HTR-8/SVneo (cell line): ENCODE measurements at places on chromosomes 2 and 18.
A peak's percentile ranks its signal among the peaks of the same experiment; 100 is the strongest.

DNA sequence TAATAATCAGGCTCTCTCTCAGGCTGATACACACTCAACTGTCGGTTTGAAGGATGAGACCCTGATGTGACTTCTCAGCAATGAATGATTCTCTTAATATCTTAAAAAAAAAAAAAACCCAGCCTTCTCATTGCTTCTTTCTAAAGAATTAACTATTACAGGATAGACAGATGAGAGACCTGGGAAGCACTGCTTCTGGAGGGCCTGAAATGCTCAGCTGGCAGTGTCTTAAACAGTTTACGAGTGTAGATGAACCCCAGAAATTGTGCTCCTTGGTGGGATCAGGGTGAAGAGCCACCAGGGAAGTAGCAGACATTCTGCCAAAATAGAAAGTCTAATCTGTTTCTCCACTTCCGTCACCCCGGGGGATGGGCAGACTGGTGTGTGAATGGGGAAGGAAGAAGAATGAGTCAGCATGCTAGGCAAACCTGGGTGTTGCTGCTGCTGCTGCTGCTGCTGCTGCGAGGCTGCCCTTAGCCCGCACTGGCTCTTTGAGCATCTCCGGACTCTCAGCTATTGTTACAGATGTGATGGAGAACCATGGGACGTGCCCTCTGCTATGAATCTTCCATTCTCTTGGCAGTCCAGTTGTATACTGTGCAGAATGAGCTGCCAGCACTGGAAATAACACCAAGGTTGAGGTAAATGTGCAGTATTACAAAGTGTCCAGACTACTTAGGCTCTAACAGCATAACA lies 158.4 kb downstream of the SETBP1 start:
- no peak for DNase-seq

- no peak for DNase-seq
Observed at GRCh38 chr2:40097691-40098385, 318.8 kb upstream of the THUMPD2 start.

- no peak for DNase-seq
Observed at GRCh38 chr18:54932472-54932871, 26.8 kb downstream of the CCDC68 start.

GRCh38 chr2:12469141-12469561 lies 247.6 kb upstream of the TRIB2 start:
- no peak for DNase-seq

DNA sequence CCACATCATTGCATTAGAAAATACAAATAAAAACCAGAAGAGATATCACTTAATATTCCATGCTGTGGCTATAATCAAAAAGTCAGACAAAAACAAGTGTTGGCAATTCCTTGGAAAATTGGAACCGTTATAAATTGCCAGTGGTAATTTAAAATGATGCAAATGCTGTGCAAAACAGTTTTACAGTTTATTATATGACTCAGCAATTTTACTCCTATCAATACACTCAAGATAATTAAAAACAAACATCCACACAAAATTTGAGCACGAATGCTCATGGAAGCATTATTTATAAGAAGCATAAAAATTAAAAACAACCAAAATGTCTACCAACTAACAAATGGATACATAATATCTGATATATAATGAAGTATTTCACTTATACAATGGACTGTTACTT lies 728.8 kb downstream of the CBLN2 start:
- no peak for DNase-seq

DNA sequence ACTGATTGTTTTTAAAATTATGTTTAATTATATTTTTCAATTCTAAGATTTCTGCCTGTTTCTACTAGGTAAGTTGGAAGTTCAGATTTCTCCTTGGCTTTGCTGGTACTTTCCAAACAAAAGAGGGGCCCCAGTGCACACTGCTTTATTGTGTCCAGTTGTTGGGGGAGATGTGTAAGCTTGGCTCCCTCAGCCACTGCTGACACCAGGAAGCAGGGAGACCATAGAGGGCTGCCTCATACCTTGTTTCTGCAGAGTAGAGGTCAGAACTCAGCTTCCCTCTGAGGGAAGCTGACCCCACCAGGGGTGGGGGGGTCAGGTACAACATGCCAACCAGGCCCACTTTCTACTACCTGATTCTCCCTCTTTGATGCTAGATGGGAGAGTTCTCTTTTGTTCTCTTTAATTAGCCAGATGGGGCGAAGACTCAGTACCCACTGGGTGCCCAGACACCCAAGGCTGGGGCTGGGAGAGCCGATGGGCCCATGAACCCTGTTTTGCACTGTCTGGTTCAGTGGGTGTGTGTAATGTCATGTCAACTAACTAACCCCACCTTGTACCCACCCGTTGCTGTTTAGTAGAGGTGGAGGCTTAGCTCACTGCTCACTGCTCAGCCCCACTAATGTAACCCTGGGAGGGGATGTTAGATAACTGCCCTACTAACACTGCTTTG lies 14.7 kb downstream of the BCL2L11 start:
- no peak for DNase-seq

- DNase-seq = no peak
Observed at GRCh38 chr2:46486436-46486835, 7.1 kb downstream of the TMEM247 start.

GRCh38 chr2:28185891-28186290 lies 206.8 kb upstream of the FOSL2 start:
- no peak for DNase-seq

DNA sequence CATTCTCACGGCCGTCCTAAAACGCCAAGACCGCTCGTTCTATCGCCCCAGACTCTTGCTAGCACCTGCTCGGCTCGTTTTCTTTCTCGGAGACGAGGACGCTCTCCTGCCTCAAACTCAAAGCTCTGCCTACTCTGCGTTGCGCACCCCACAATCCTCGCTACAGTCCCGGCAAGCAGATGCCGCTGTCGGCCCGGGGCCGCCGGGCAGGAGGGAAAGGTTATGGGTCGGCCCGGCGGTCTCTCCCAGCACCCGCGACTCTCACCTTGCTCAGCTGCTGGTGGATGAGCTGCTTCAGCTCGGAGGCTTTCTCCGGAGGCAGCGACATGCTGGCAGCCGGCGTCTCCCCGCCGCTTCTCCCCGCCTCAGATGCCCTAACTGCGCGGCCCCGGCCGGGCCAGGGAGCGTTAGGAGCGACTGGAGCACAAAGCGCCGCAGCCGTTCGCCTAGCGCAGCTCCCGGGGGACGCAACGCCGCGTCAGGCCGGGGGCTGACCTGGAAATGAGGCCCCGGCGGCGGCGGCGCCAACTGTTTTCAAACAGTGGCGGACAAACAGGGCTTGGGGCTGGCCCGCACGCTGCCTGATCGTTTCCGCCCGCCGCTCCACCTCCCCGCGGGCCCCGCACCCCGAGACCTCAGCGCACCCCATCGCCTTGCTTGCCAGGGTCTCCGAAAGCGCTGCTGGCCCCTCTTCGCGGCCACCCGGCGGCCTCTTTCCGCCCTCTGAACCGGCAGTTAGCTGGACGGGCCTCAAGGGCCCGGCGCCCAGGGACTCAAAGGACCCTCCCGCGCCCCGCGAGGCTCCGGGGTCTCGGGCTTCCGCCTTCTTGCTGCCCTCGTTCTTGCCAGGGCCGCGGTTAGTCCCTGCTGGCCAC lies at the start of the genes CEP76 and PSMG2:
TSS of gene CEP76 (minus strand) at position 503 of the 875 bp plus-strand sequence. CDS start at position 328, 175 bp downstream.
TSS of gene PSMG2 (plus strand) at position 822 of the 875 bp plus-strand sequence. CDS start 66 bp downstream, outside the sequence.
- DNase-seq = peak; percentile 86

- no peak for DNase-seq
Observed at GRCh38 chr2:160615706-160616105, 122.1 kb upstream of the RBMS1 start.

DNA sequence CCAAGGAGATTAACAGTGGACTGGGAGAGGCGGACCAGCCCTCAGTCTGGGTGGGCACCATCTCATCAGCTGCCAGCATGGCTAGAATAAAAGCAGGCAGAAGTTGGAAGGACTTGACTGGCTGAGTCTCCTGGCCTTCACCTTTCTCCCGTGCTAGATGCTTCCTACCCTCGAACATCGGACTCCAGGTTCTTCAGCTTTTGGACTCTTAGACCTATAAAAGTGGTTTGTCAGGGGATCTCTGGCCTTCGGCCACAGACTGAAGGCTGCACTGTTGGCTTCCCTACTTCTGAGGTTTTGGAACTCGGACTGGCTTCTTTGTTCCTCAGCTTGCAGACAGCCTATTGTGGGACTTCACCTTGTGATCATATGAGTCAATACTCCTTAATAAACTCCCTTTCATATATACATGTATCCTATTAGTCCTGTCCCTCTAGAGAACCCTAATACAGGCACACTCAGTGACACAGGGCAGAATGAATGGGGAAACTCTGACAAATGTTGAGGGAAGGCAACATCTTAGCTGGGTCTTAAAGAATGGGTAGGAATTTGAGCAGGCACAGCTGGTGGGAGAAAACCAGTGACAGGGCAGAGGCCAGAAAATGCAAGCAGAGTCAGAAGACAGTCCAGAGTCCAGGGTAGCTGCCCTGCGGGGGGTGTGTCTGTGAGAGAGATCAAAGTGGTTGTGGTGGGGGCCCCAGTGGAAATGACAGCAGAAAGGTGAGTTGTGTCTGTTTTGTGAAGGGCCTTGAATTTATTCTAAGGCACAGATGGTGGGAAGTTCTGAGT lies 108.1 kb upstream of the CD302 start:
- no peak for DNase-seq

DNA sequence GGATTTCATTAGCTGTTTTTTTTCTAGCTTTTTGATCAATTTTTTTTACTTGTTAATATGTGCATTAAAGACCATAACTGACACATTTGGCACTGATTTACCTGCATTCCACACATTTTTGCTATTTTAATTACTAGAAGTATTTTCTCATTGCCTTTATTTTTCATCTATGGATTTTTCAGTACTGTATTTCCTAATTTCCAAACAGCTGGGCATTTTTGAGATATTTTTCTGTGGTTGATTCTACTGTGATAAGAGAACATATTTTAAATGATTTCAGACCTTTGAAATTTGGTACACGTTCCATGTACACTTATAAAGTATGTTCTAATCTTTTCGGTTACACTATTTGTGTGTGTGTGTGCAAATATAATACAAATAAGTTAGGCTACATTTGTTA lies 135.3 kb downstream of the PARD3B start:
- DNase-seq = no peak

- DNase-seq = no peak
Observed at GRCh38 chr2:219713110-219713509, 85.7 kb downstream of the SLC4A3 start.

DNA sequence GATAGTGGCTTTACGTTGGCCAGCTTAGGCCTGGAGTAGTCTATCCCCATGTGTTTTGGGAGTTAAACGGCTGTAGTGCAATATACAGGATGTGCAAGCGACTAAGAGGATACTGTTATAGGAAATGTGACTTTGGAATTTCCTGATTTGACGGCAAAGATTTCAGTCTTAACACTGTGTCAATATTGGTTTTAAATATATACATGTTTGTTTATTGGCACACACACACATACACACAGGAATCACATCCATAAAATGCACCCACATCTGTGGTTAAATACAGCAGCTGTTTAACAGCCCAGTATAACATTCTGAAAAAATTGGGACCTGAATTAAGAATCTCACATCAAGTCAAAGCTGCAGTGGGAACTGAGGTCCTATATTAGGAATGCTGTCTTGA lies 347.1 kb downstream of the TXNL1 start:
- DNase-seq = no peak

DNA sequence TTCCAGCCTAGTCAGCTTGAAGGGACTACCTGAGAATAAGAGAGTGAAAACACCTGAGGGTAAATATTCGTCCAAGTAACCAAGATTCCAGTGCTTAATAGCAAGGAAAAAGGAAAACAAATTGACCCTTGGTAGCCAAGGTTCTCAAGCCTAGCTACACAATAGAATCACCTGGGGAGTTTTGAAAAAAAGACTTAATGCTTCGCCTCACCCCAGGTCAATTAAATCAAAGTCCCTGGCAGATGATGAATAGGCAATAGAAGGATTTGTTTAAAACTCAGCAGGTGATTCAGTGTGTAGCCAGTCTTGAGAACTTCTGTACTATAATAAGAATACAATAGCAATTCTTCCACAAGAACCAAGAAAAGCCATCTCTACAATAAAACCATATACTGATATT lies 500.2 kb downstream of the XIRP2 start:
- DNase-seq = no peak

DNA sequence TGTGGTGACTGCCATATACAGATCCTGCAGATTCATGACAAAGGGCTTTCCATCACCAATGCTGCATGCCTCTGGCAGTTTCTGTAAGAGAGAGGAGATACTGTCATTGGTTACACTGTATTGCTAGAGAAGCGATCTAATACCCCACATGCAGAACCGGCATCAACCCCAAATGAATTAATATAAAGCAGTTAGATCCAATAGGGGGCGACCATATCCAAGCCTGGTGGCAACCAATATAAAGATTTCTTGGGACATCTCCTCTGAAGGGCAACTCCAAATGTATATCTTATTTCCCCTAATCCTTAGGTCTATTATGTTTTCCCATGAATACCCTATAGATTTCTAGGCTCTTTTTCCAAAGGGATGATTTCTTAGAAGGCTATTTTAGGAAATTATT lies 17.4 kb upstream of the IHH start:
- no peak for DNase-seq

- DNase-seq = no peak
Observed at GRCh38 chr2:9721344-9721743, 90.5 kb upstream of the YWHAQ start.

GRCh38 chr18:45081566-45082181 lies 401.0 kb downstream of the SETBP1 start:
- no peak for DNase-seq

- no peak for DNase-seq
Observed at GRCh38 chr2:146437712-146438111, 1407.1 kb upstream of the ACVR2A start.

DNA sequence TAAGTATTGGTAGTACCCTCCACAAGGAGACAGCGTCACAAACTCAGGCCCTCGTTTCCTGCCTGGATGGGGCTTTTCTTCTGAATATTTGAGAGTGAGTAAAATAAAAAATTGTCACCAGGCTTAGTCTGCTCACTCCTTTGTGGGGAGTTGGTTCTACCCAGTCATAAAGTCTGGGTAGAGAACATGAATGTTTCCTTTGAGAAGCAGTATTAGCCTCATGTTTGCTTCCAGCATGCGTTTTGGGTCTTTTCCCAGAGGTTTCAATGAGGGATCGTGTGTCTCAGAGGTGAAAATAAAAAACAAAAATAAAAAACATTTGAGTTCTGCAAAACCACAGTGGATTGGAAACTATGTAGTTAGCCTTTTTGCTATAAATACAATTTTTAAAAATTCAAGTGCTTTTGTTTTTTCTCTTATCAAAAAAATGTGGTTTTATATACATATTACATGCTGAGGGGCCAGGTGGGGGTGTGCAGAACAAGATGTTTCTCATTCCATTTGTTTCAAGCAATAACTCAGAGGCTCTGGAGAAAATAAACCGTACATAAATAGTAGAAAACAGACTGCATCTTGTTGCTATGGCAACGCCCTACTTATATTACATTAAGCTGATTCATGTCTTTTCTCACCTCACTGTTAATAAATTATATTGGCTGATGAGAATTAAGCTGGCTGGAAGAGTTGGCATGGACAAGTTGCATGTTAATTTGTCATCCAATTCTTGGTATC lies 225.4 kb upstream of the FBXO11 start:
- DNase-seq = no peak
